Fibroblast of skin of right quadriceps (primary cell): ENCODE measurements at places on chromosomes 16 and 17.

DNA sequence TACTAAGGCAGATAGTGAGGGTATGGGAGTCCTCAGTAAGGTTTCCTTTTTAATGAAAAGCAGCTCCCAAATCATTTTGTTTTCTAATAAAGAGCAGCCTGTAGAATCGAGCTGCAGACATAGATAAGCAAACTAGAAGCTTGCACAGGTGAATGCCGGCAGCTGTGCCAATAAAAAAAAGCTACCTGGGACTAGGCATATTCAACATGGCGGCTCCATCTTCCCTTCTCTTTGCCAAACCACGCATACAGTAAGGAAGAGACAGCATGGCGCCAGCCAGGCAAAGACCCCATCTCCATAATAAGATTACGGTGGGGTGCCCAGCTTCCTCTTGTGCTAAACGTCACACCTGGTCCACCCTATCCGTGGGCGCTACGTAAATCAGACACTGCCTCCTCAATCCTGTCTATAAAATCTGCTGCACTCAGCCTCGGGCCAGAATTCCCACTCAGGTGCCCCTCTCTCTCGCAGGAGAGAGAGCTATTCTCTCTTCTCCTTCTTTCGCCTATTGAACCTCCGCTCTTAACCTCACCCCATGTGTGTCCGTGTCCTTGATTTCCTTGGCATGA, 92.7 kb upstream of the FA2H start:
- no peak for DNase-seq

GRCh38 chr16:10240854-10241613, 58.8 kb upstream of the GRIN2A start:
- no peak for DNase-seq

DNA sequence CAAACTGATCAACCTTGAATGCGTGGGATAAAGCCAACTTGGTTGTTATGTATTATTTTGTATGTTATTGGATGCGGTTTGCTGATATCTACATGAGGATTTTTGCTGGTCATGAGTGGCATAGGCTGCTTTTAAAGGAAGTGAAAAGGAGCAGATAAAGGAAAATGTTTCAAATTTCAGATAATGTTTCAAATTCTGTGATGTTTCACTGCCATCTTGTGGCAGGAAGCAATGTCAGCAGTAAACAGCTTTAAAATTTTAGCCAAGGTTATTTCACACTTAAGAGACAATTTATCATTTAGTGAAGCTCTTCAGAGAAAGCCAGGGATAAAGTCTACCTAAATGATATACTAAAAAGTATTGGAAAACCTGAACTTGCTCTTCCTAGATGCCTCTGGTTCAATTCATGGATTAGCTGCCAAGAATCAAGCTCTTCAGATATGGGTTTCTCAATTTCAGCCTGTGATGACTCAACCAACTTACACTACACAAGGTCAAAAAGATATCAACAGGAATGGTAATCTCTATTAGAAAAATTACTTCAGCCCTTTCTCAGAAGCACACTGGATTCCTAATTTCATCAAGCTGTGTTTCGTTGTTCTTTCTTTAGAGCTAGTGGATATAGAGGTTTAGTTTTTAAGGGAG, 136.0 kb upstream of the C17orf78 start:
- peak; percentile 17 for DNase-seq

DNA sequence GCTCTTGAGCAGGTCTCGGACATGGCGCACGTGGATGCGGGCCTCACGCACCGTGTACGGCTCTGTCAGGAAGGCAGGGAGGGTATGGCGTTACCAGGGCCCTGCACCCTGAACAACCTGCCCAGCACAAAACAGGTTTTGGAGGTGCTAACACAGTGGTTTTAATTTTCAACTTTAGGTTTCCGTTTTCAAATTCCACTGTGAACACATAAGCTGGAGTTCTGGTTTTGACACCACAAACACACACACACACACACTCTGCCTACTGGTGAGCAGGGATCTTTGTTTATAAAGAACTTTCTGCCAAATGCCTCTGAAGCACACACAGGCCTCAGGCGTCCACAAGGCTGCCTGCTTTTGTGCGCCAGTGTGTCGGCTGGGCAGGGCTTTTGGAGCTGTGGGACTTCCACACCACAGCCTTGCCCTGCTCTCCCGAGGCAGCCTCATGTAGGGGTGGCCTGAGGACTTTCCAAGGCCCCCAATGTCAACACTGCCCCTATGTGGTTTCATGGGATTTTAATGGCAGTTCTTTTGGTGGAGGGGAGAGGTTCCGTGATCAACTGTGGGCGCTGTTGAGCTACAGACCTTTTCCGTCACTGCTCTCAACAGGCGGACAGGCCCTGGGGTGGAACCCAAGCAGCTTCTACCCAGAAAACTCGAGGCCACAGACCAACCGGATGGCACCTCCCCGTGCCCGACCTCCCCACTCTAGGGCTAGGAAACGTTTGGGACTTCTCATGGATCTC, 9.4 kb downstream of the CLUH start:
- DNase-seq = no peak

DNA sequence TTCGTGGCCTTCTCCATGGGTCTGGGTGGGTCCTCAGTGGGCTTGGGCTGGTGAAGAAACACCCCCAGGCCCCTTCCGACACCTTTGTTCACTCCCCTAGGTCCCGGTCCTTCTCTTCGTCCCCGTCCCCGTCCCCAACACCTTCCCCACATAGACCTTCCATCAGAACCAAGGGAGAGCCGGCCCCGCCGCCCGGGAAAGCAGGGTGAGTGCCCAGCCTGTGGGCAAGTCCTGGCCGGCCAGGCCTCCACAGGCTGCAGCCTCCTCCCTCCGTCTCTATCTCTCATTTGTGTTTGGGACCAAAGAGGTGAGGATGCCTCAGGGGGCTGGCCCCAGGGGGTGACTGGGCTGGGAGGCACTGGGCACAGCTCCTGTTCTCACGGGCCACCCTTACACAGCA, 14.5 kb upstream of the IL17C start:
- no peak for DNase-seq
